T1000 (cell line): ENCODE measurements at places on chromosomes 5 and 9.

- DNase-seq = no peak
Observed at GRCh38 chr9:79801459-79801858, 229.7 kb downstream of the TLE4 start.

GRCh38 chr5:1477341-1477740, 32.1 kb upstream of the SLC6A3 start:
- DNase-seq = no peak

DNA sequence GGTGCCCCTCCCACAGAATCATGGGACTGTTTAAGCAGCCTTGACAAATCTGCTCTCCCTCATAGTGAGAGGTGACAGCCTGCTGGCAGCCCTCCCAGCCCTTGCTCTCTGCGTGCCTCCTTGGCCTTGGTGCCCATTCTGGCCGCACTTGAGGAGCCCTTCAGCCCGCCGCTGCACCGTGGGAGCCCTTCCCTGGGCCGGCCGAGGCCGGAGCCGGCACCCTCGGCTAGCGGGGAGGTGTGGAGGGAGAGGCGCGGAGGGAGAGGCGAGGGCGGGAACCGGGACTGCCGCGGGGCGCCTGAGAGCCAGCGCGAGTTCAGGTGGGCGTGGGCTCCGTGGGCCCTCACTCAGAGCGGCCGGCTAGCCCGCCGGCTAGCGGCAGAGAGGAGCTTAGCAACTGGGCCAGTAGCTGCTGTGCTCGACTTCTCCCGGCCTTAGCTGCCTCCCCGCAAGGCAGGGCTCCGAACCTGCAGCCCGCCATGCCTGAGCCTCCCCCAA, 125.9 kb upstream of the MYO10 start:
- no peak for DNase-seq

DNA sequence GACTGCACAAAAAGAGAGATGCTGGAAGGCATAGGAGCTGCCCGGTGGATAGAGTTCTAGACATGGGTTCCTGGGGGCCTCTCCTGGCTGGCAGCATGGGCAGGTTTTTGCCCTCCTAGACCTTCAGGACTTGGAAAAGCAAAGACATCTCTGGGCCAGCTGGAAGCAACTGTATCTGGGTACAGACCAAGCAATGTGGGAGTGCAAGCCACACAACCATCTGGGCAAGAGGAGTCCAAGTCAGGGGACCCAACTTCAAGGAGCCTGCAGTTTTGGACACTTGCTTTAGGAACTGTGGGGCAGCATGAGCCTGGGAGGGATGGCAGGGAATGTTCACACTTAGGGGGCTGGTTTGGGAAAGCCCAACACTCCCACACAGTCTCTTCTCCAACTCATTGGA, 323.3 kb downstream of the GADD45G start:
- no peak for DNase-seq

GRCh38 chr9:104885818-104886709, 41.9 kb downstream of the ABCA1 start:
- no peak for DNase-seq

DNA sequence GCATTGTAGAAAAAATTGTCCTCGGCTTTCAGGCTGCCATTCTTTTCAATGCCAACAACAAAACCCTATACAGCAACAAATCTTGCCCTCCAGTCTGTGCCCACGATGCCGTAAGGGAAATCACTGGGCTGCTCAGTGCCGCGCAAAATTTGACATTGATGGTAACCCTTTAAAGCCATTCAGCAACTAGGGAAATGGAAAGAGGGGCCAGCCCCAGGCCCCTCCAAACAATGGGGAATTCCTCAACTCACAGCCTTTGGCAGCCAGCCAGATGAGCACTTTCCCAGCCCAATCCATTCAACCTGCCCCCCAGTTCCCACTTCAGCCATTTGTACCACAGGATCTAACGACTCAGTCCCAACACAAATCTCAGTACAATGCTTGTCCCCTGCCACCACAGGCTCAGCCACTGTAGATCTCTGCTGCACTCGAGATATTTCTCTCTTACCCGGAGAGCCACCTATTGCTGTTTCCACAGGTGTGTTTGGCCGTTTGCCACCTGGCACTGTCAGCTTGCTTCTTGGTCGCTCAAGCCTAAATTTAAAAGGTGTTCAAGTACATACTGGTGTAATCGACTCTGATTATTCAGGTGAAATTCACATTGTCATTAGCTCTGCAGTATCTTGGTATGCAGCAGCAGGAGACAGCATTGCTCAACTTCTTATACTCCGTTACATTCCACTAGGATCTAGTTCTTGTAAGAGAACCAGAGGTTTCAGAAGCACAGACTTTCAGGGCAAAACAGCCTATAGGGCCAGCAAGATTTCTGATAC, 103.3 kb downstream of the SYK start:
- no peak for DNase-seq

- DNase-seq = no peak
Observed at GRCh38 chr9:75149841-75150241, 61.5 kb downstream of the OSTF1 start.

GRCh38 chr5:50874306-50875001, 208.0 kb downstream of the PARP8 start:
- DNase-seq = no peak

DNA sequence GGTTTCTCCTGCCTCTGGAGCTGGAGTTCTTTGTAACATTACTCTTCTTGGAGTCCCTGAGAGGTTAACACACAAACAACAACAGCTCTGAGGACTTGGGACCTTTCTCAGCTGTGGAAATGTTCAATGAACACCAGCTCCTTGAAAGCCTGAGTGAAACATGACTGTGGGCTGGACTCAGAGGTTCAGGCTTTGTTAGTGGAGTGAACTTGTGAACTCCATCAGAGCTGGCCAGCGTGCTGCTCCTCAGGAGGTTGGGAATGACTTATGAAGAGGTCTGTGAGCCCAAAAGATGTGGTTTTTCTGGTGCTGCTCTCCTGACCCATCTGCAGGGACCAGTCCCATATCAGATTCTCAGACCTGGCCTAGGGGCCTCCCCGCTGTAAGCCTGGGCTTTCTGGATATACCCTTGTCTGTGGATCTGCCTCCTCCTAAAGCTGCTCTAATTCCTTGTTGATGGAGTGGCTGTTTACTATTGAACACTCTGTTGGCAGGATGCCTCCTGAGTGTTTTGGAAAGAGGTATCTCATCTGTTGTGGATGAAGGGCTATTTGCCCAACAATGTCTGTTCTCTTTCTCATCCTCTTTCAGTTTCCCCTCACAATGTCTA, 170.0 kb upstream of the GDNF start:
- DNase-seq = no peak
